ENCODE measurements at places on chromosomes 7 and 10. TPM values are rescaled to one million over a fixed set of nuclear protein-coding genes. Genes with fewer than 3 reads are reported as not detected.
A peak's percentile ranks its signal among the peaks of the same experiment; 100 is the strongest.

DNA sequence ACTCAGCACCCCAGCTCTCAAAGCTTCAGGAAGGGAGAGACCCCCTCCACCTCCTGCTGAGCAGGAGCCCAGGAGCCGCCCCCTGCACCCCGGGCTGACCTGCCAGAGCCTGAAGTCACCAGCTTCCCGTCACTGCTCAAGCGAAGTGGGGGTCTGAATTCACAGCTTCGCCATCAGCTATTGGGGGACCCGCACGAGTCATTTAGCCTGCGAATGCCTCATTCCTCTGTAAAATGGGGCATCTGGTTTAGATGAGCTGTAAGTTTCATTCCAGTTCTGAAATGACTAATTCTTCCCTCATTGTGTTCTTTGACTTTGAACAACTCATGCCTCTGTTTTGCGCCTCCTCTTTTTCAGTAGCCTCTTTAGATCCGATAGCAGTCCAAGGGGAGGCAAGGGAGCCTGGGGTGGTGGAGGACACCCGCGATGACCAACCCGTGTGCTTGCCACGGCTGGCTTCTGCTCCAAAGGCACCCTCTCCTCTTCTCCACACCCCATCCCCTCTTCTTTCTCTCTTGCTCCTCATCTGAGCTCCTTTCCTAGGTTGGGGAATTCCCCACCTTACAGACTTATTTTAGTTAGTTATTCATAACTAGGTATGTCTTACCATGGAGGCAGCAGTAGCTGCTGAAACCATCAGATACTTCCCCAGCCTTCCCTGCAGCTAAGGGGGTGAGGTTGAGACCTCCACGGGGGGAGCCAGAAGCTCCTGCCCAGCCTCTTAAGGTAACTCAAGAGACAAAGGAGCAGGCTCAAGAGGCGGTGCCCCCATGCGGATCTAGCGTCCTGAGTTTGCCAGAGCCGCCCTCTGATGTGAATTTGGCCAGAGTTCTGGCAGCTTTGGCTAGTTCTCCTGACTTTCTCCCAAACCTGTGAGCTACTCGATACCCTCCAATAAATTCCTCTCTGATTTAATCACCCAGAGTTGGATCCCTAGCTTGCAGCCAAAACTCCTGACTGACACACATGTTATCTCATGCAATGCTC lies 47.7 kb downstream of the RBM17 start:
- no peak for DNase-seq

GRCh38 chr10:69348816-69349541 lies 67.7 kb downstream of the TACR2 start:
- peak; percentile 35 for DNase-seq

- no peak for DNase-seq
Observed at GRCh38 chr7:101729241-101729883, 88.1 kb upstream of the CUX1 start.

Gene CPA1
- total RNA-seq, result not detected

GRCh38 chr7:15681631-15682030 lies 4.9 kb downstream of the MEOX2 start:
- no peak for DNase-seq

- no peak for DNase-seq
Observed at GRCh38 chr7:40199076-40199802, 64.4 kb downstream of the SUGCT start.

DNA sequence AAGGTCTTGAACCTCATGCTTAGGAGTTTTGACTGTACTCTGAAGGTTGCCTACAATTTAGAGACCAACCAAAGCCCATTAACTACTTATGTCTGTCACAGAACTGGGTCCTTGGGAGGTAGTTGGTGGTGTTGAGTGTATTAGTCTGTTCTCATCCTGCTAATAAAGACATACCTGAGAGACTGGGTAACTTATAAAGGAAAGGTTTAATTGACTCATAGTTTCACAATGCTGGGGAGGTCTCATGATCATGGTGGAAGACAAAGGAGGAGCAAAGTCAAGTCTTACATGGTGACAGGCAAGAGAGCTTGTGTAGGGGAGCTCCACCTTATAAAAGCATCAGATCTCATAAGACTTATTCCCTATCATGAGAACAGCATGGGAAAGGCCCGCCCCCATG lies 319.6 kb upstream of the ZMIZ1 start:
- DNase-seq, result no peak

DNA sequence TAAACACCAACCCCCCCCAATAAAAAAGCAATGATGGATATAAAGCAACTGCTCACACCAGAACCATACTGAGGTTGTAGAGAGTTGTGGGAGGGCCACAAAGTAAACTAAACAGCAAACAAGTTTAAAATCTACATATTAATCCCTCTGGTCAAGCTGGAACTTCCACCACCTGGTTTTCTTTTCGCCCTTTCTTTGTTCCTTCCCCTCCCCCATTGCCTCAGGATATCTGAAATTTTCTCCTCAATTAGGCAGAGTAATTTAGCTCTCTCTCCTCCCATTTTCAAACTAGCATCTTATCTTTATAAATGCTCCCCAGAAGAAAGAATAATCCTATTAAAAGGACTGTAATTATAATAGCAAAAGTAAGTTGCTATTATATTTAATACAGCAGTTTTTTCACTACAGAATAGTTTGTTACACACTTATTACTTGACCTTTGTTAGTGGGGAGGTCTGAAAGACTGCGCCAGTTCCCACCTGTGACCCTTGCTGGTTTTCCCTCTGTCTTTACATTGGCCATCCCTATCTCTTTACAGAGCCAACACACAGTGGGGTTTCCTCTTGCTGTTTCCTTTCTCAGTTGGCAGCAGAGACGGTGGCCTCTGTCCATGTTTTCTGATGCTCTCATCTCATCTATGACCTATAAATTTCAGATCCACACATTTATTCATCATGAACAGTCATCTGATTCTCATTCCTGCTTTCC lies 235.4 kb downstream of the RNLS start:
- no peak for DNase-seq

DNA sequence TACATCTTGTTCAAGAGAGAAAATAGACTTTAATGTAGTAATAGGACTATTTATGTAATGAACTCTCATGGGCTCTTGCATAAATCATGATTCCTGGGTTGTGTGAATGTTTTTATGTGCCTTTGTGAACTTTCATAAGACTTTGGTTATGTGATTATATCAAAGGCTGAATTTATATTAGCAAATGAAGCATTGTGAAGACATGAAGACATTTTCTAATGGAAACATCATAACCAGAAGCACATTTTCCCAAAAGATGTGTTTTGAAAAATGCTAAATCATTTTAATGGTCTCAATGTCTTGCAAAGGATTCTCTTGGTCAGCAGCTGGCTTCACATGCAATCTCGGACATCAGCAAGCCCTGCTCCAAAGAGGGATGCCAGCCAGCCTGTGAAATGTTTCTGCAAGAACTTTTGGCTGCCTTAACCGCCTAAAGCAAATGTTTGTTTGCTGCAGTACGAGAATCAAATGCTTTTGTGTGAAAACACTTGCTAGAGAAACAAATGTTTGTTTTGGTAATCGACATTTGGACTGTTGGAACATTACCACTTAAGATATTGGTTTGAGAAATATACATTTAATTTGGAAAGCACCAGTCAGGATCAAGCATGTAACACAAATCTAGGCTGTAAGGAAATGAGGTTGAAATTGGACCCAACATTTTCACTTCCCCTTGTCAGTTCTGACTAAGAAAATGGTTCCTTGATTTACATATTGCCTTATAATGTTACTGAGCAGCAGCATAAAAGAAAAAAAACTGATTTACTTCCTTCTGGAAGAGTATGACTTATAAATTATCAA lies 102.1 kb downstream of the RTKN2 start:
- no peak for DNase-seq

Gene OSBPL3
- total RNA-seq, result 99.1 TPM

Gene CADPS2
- total RNA-seq, result not detected

DNA sequence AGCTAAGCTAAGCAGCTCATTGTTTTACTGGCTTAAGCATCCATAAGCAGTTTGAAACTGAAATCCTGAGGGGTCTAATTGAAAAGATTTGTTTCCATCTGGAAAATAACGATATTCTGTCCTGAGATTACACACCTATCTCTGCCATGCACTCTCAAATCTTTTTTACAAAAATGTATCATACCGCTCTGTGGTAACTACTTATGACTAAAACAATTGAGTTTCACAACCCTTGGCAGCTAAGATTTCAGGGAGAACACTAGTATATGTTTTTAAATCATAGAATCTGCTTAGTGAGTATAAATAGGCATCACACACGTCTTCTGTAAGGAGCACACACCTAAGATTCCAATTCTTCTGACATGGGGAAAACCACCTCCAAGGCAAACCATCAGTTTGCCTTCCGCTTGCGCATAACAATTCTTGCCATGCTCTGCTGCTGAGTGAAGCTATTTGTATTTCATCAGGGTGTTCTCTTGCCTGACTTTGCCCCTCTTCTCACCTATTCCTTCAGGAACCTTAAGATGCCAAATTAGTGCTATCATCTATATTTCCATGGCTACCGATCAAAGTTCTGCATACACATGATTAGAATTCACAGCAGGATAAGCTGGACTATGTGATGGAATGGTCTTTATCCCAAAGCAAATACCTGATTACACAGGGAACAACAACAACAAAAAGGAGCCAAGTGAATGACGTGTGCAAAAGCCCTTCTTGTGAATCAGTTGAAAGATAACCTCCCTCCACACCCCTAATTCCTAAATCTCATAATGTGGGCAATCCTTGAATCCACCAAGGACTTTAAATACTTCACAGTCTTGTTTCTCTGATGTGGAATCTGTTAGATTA lies 40.9 kb downstream of the PRPF18 start:
- no peak for DNase-seq

Gene PIK3CG
- total RNA-seq, result 78.2 TPM

DNA sequence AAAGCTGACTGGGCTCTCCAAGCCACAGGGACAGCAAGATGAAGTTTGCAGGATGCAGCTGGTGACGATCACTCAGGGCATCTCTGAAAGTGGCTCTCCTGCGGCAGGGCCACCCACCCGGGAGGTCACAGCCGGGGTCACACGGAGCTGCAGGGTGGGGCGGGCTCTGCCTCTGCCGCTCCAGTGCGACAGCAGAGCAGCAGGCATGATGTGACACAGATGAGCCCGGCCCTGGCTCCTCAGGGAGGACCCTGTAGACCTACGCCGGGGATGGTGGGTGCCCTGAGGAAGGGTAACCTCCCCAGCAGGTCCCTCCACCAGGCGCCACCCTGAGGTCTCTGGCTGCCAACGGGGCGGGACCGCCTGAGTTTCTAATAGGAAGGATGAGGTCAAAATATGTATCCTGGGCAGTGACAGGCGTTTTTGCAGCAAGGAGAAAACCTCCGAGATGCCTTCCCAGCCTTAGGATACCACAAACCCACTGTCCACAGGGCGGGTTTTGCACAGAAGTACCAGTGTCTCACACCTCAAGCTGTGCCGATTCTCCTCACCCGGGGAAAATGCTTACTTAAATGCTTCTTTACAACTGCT lies 114.8 kb upstream of the DIP2C start:
- DNase-seq, result no peak

GRCh38 chr7:521221-522070 lies 1.8 kb upstream of the PDGFA start:
- DNase-seq, result no peak

Gene FAM53B
- 121 TPM for total RNA-seq

DNA sequence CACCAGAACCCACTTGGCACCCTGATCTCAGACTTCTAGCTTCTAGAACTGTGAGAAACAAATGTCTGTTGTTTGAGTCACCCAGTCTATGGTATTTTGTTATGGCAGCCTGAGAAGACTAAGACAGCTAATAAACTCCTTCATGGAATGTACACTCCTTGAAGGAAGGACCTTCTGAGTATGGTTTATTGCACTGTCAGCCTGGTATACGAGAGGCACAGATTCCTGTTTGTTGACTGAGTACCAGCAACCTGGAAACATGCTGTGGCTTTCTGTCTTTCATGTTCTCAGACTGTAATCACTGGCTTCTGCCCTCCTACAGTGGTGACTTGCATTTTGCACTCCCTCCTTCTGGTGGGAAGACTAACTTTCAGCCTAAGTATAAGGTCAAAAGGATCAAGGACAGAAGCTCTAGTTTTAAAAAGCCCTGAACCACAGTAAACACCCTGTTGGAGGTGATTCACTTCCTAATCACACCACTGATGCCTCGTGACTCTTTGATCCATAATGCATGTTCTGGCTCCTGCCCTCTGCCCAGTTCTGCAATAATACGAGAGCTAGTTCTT lies 319.0 kb upstream of the NPSR1 start:
- DNase-seq, result no peak

Gene CCDC3
- 0.23 TPM for total RNA-seq

Gene TRIM24
- 19.1 TPM for total RNA-seq

- no peak for DNase-seq
Observed at GRCh38 chr7:22859641-22860290, 37.1 kb upstream of the TOMM7 start.

- DNase-seq, result no peak
Observed at GRCh38 chr10:62903828-62904227, 87.7 kb upstream of the EGR2 start.

Data from natural killer cell (primary cell).